ENCODE measurements at places on chromosomes 5 and 9.

- no peak for DNase-seq
Observed at GRCh38 chr9:109889456-109889855, 109.5 kb downstream of the PALM2AKAP2 start.

DNA sequence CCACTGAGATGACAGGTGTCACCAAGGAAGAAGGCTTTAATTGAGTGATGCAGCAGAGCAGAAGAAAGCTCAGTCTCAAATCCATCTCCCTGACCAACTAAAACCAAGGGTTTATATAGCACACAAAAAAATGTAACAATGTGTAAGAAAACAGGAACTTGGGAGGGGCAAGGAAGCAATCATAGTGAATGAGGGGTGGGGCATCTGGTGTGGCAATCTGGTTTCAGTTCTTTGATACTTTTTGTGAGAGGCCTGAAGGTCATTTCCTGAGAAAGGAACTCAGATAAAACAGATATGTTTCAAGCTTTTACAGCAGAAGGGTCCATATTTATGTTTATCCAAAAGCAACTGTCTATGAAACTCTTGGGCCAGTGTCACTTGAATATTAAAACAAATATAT lies 19.7 kb downstream of the CD180 start:
- DNase-seq = no peak

DNA sequence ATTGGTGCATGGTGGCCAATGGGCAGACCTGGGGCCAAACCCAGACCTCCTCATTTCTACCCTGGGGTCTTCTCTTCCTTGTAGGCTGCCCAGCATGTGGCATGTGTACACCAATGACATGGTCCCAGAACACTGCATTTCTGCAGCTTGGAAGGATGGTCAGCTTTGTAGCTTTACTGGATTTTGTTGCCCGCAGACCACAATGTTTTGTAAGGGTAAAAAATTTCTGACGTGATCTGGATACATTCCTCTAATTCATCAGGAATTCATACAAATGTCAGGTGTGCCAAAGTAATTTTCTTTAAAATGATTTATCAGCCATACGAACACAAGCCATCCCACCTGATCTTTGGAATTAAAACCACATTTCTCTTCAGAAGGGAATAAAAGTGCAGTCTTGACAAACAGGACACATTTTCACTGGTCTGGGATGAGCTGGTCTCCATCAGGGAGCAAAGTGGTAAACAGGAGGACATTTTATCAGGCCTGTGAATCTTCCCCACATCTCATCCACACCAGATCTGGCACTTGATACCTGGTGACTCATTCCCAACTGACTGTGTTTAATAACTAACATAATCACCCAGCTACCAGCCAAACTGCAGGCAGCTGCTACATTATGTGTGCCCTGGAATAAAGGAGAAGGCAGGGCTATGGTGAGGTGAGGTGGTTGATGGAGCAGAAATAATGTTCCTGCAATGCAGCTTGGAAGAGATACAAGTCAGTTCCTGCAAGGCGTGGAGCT lies 103.9 kb downstream of the SPOCK1 start:
- peak; percentile 66 for DNase-seq

DNA sequence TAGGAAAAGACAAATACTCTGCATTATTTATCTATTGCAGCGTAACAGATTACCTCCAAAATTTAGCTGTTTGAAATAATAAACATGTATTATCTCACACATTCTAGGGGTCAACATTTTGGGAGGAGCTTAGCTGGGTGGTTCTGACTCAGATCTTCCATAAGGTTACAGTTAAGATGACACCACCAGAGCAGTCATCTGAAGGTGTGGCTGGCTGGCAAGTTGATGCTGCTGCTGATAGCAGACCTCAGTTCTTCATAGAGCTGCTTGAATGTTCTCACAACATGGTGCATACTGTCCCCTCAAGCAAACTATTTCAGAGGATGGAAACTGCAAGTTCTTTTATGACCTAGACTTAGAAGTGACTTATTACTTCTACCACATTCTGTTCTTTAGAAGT lies 146.3 kb upstream of the FSTL4 start:
- DNase-seq = no peak

DNA sequence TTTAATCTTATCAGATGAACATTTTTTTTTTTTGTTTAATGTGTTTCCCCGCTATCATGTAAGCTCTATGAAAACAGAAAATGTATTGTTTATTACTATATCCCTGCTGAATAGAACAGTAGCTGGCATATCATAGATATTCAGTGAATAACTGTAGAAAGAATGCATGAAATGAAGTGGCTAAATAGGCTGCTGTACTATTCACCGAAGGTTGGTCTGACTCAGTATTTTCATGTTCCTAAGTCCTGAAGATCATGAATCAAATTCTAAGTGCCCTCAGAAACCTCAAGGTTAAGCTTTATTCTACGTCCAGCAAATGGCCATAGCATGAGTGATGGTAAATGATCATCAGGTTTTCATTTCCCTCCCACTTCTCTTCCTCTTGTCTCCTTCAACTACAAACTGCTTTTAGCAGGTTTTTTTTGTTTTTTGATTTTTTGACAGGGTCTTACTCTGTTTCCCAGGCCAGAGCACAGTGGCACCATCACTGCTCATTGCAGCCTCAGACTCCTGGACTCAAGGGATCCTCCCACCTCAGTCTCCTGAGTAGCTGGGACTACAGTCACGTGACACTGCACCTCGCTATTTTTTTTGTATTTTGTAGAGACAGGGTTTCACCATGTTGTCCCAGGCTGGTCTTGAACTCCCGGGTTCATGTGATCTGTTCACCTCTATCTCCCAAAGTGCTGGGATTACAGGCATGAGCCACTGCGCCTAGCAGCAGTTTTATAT lies 19.1 kb upstream of the ZFAND5 start:
- no peak for DNase-seq

DNA sequence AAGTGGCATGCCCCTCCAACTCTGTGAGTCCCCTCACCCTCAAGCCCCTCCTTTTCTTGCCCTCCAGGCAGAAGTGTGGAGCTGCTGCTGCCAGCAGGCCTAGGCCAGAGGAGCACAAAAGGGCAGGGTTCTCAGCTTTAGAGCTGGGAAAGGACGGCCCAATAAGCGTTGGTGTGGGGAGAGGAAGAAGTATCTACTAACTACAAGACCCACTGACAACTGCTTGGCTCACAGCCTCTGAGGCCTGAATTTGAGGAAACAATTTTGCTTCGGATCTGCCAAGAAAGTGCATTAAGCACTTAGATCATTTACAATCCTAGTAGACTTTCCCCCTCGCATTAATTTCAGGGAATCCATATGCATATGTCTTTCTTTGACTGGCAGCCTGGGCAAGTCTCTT lies 179.4 kb downstream of the SNX18 start:
- DNase-seq = no peak

DNA sequence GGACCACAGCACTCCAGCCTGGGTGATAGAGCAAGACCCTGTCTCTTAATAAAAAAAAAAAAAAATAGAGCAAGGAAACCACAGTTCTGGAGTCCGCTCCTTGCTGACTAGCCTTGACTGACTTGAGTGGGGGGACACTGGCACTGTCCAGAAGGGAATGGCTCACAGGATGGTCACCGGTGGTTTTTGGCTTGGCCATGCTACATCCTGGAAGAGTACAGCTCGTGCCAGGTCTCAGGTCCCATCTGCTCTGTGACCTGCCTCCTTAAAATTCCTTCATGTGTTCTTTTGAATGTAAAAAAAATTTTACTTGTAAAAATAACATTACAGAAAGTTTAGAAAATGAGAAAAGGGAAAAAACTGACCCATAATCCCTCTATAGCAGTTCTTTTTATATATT lies 5.6 kb downstream of the NANS start:
- peak; percentile 65 for DNase-seq

DNA sequence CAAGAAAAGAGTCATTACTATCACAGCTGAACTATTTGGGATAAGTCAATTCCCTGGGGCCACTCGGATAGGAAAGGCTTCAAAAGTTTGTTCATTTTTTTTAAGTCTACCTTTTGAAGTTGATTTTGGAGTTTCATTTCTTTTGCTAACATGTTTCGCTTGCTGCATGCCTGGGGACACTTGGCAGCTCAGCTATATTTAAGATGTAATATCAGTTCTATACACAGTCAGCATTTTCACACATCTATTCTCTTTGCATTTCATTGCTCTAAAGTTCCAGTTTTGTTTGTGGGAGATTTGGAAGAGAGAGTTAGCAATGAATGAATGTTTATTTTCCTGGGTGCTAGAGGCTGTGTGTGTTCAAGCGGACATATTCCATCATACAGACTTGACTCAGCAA lies 445.2 kb upstream of the GRAMD2B start:
- no peak for DNase-seq

DNA sequence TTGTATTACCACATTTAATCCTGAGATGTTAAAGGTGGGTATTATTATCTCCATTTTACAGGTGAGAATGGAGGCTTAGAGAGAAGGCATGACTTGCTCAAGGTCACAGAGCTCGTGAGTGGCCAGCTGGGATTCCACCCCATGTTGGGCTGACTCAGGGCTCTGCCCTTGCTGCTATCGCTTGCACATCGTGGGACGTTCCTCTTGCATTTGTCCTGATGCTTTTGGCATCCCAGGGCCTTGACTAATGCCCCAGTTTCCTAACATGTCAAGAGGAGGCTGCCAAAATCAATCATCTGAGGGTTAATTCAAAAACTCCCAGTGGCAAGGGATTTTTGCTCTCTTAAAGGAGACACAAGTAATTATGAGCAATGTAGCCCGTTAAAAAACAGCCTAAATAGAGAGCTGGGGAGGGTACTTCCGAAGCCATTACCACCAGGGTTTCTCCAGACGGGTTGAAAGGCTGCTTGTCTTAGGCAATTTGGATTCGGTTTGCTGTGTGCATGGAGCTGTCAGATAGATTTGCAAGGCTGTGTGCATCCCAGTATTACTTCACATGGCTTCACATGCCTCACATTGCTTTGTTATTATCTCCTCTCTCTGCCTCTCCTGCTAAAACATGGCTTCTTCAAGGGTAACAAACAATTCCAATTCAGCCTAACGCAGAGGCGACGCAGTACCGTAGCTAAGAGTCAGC lies 347.4 kb downstream of the DRD1 start:
- no peak for DNase-seq

GRCh38 chr5:43227655-43228054 lies 35.6 kb downstream of the NIM1K start:
- no peak for DNase-seq

DNA sequence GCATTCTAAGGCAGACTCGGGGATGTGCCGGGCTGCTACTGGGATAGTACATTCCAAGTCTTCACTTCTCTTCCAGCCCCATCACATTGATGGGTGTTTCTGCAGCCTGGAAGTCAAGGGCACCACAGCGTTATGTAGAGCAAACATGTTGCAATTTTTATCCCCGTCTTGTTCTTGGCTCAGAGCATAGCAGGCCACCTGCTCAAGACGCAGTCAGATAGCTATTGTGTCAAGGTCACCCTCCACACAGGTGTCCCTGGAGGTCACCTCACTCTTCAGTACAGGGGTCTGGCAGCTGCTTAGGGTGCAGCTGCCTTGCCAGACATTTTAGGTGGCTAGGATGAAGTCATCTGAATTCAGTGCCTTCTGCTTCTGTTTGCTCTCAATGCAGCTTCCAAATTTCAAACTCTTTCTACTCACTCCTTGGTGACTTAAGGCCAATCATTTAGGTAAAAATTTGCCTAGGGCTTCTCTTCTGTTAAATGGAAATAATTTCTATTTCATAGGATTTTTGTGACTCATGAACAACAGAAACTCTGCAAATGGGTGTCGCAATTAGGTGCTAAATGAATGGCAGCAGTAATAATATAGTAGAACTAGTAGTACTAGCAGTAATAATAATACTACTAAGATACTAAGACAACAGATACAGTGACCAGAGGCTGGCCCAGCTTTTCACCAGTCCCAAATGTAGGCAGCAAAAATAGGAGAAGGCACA lies 24.3 kb downstream of the KCNV2 start:
- no peak for DNase-seq

- DNase-seq = no peak
Observed at GRCh38 chr5:38806775-38807258, 39.0 kb upstream of the OSMR start.

DNA sequence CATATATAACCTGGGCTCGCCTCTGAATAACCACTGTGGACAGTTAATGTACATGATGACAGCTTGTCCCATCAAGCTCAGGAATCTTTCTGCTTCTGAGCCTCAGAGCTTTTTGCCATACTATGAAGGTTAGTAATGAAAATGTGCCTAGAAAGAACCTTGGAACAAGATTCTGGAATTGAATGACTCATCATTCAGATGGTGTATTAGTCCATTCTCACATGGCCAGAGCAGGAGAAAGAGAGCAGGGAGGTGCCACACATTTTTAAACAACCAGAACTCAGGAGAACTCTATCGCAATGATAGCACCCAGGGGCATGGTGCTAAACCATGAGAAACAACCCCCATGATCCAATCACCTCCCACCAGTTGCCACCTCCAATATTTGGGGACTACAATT lies 542.1 kb downstream of the PRR16 start:
- no peak for DNase-seq

- peak; percentile 3 for DNase-seq
Observed at GRCh38 chr9:101738566-101739183, at the start of gene GRIN3A. Gene GRIN3A, minus strand, starts transcription at chr9:101738647. Its CDS starts 668 bp downstream, at chr9:101737979.

- no peak for DNase-seq
Observed at GRCh38 chr5:86974955-86975354, 292.7 kb upstream of the RASA1 start.

DNA sequence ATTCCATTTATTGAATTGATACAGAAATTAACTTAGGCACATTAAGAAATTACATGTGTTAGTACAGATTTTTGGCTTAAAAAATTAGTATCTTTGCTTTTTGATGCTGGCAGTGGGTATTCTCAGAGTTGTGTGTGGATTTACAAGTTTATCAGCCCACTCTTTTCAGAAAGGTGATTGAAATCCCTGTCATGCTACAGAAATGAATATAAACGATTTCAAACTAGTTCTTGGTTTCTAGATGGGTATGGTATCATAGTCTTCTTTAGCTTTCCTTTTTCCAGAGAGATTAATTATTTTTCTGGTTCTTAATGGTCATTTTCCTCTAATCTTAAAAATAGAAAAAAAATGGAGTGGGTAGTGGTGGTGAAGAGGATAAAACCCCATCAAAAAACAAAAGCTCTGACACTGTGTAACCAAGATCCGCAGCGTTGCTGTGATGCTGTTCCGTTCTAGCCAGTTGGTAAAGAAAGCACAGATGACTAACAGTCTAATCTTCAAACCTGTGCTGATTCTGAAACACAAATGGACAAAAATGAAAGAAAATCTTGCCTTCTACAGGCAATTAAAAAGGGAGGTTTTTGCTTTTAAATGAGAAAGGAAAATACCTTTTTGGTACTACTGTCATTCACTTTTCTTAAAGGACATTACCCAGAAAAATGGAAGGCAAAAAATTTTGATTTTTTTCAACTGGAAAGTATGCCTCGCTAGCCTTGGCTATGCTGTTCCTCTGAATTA lies 5.2 kb downstream of the LRRTM2 start:
- DNase-seq = peak; percentile 32

DNA sequence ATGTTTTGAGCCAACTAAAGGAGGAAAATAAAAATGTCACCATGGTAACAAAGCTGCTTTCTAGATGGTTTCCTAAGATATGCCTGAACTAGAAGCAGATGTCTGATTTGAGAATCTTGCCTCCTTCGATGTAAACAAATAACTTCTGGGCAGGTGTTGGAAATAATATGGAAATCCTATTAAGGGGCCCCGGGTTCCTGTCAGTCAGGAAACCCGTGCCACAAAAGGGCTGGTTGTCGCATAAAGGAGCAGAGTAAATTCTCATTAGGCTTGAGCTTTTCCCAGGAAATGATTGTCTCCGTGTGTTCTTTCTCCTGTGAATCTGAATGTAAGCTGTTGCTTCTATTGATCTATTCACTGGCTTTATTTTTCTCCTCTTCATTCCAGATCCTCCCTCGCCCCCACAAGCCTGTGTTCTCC lies 90.8 kb downstream of the TLE4 start:
- DNase-seq = no peak

- DNase-seq = no peak
Observed at GRCh38 chr9:6938873-6939272, 181.1 kb downstream of the KDM4C start.

Data from cerebellum (tissue), 4 donors.